ENCODE measurements at places on chromosomes 5 and 9.

- no peak for DNase-seq
Measured at GRCh38 chr9:22643541-22643940, 196.9 kb downstream of the DMRTA1 start.

DNA sequence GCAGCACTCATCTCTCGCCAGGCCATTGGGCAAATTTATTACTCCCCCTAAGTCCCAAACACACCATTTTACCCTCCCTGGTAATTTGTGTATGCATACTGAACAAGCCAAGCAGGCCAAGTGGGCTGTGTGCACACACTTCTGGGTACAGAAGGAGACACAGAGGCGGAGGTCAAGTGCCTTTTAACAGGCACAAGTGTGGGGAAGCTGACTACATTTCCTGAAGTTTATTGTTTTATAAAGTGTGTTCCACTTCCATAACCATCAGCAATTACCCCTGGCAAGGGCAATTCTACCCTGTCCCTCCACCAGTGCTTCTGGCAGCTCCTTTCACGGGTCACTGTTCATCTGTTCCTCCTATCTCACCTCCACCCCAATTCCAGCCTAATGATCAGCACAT lies 93.9 kb downstream of the SETX start:
- DNase-seq = no peak

GRCh38 chr5:40572937-40573336 lies 106.8 kb upstream of the PTGER4 start:
- no peak for DNase-seq

GRCh38 chr5:62707563-62707962 lies 128.9 kb downstream of the LRRC70 start:
- DNase-seq = no peak

DNA sequence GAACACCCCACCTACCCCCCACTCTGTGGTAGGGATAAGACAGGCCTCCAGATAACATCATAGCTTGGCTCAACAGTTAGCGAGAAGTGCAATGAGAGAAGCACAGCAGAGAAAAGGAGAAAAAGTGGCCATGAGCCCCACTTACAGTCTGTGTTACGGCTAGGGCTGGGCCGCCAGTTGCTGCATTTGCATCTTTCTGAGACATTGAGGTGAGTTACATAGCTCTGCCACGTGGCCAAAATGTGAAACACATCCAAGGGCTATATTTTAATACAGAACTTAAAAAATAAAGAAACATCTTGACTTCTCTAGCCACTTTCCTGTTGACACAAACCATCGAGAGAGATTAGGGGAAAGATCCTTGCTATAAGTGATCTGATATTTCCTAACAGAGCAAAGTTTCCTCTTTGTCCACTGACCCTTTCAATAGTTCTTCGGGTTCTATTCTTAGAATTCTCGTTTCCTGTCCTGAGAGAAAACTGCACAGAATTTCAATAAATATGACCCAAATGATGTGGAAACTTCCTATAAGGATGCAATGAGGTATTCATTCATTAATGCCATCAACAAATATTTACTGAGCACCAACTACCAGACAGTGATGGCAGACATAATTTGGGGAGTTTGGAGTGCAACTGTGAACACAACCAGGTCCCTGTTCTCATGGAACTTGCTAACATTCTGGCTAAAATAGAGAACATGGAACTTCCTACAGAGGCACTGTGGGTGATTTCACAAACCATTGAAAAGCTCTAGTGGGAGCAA lies 3.2 kb upstream of the TLE4 start:
- DNase-seq = no peak

DNA sequence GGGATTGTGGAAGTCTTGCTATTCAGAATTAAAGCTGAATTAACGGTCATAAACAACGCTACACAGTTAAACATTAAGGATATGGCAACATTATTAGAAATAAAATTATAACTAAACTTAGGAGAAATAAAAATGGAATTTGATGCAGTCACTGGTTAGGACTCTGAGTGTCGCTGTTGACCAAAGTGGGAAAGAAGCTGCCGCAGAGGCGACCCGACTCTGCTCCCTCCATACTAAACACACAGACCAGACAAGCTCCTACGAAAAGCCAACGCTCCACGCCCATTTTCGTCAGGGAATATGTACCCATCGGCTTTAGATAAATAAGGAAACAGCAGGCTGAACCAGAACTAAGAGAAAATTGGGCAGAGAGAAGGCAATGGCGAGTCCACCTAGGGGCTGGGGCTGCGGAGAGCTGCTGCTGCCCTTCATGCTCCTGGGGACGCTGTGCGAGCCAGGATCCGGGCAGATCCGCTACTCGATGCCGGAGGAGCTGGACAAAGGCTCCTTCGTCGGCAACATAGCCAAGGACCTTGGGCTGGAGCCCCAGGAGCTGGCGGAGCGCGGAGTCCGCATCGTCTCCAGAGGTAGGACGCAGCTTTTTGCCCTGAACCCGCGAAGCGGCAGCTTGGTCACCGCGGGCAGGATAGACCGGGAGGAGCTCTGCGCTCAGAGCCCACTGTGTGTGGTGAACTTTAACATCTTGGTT lies at the start of gene PCDHGA5:
Gene PCDHGA5, plus strand, starts transcription at position 211 of the 709 bp plus-strand sequence. Its CDS starts 169 bp downstream, at position 380.
- no peak for DNase-seq

GRCh38 chr9:33116860-33117259 lies 40.4 kb upstream of the SMU1 start:
- no peak for DNase-seq

GRCh38 chr9:127650518-127650917 lies 38.4 kb downstream of the STXBP1 start:
- DNase-seq = no peak

GRCh38 chr9:109923471-109923760 lies 143.4 kb downstream of the PALM2AKAP2 start:
- DNase-seq = no peak

DNA sequence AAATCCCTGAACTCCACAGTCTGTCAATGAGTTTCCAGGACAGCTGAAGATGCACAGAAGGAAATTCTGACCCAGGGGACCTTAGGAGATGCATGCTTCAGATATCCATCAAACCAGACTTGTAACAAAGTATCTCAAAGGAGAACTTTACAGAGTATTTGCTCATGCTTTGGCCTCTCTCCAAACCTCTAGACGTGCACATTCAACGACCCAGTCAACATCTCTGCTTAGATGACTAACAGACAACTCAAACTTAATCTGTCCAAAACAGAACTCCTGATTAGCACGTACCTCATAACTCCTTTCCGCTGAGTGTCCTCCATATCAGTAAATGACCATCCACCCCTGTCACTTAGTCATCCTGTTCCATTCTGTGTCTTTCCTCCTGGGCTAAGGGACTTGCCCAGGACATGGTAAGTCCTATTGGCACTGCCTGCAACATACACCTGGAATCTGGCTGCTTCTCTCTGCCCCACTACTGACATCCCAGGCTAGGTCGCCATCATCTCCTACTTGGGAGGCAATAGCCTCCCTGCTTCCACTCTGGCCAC lies 107.4 kb downstream of the LMNB1 start:
- DNase-seq = no peak

GRCh38 chr9:110531776-110532175 lies 47.8 kb downstream of the SVEP1 start:
- DNase-seq = no peak

DNA sequence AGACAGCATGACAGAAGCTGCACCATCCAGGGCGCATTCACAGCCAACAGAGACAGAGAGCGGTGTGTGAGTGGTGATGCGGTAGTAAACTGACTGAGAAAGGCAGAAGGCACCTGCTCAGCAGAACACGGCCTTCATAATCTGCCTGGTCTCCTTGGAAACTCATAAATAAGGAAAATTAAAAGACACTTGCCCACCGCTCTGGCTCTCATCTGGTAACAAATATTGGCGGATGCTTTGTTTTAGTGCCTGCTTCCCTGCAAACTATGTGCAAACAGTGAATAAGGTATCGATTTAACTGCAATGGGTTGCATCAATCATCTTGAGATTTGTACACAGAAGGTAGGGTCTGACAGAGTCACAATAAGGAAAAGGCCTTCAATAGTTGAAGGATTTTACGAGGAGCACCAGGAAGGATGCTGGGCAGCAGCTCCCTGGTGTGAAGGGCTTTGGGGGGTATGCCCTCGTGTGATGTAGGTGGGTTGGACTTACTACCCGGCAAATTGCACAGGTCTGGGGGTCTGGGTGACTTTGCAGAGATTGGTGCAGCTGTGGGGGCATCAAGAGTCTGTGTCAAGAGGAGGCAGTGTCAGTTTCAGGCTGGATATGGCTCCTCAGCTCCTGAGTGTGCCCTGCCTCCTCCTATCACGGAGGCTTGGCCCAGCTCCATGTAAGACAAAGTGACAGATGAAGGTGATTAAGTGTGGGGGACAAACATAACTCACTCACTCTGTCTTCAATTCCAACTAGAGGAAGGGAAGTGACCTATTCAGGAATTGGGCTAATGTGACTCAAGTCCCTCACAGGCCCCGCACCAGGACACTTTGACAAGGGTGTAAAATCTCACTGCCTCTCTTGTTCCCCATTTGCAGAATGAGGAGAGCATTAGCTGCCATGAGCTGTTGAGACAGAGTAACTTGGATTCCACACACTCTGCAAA lies 166.7 kb downstream of the ICE1 start:
- no peak for DNase-seq

DNA sequence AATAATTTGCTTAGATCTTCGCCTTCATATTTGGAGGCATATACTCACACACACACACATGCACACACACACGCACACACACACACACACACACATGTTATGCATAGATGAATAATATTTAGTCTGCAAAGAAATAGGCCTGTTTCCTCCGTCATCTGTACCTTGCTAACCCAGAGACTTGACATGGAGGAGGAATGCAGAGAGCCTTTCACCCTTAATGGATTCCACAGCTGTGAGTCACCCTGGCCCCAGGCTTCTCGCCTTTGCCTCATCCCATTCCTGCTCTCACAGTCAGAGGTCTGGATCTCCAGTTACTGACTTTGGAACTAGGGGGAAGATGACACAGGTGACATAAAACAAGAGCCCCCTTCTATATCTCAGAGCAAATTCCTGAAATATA lies 29.7 kb downstream of the ZNF462 start:
- DNase-seq = no peak

DNA sequence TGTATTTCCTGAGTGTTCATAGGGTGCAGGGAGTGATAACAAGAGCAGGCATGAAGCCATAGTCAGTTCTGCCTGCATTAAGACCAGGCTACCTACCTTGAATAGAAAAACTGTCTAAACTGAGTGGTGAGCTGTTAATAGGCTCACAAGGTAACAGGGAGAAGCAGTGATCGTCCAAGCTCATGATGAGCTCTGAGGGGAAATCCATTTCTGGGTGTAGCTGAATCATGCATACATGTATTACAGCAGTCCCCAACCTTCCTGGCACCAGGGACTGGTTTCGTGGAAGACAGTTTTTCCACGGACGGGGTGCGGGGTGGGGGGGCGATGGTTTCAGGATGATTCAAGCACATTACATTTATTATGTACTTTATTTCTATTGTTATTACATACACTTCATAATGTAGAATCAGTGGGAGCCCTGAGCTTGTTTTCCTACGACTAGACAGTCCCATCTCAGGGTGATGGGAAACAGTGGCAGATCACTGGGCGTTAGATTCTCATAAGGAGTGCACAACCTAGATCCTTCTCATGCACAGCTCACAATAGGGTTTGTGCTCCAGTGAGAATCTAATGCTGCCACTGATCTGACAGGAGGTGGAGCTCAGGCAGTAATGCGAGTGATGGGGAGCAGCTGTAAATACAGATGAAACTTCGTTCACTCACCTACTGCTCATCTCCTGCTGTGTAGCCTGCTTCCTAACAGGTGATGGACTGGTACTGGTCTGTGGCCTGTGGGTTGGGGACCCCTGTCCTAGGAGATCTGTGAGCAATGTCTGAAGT lies 100.0 kb upstream of the IL6ST start:
- peak; percentile 72 for DNase-seq

GRCh38 chr5:173392-174290 lies 17.7 kb upstream of the LRRC14B start:
- no peak for DNase-seq

GRCh38 chr9:123656565-123656964 lies 273.4 kb downstream of the DENND1A start:
- DNase-seq = no peak

GRCh38 chr5:158977642-158978041 lies 122.1 kb downstream of the EBF1 start:
- DNase-seq = no peak

GRCh38 chr5:73826301-73827105 lies 200.5 kb downstream of the ARHGEF28 start:
- no peak for DNase-seq

DNA sequence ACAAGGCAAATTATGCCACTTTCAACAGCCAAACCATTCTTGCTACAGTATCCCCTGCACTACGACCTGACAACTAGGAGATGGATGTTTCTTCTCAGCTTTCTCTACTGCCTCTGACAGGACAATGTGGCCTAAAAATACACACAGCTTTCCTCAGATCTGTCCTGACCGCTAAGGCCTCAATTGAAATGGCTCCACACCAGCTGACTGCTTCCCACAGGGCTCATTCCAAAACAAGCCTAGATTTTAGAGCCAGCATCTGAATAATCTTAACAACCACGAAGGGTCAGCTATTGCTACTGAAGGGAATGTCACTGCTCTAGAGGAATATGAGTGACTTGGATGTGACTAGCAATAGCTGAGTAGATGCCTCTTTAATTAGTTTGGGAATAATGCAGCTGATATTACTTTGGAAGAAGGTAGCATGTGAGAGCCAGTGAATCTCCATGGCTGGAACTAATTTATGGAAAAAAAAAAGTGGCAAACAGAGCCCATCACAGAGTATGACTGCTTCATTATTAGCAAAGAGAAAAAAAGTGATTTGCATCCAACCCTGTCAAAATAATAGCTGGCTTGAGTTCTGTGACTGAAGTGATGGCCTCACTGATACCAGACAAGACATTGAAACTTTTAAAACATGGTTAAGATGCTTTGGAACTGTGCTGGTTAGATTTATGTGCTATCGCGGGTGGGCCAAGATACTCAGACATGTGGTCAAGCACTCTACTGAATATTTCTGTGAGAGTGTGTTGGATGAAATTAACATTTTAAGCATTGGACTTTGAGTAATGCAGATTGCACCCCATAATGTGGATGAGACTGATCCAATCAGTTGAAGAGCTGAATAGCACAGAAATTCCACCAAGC lies 450.2 kb downstream of the NR2F1-AS1 start:
- no peak for DNase-seq

DNA sequence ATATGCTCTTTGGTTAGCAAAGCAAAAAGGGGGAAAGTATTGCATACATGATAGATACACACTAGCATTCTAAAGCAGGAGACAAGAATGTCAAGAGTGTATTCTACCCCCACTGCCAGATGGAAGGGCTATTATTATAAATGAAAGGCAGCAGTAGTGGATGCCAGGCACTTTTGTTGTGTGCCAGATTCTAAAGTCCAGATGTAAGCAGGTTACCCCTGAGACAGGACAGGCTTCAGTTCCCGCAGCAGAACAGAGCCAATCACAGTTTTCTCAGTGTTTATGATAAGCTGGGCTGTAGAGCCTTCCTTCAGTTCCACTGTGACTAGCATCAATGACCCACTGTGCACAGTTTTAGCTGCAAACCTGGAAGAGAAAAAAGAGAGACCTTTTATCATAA lies 226.6 kb upstream of the TBCA start:
- no peak for DNase-seq

Data from stimulated activated CD8-positive, alpha-beta memory T cell treated with anti-CD3 and anti-CD28 coated beads, Interleukin-4, amount 100 ng/mL, for 48 hours (primary cell).